ENCODE measurements at places on chromosomes 4 and X.

GRCh38 chr4:76585897-76586360 is 150.9 kb downstream of the SHROOM3 start:
- peak; percentile 8 for DNase-seq

DNA sequence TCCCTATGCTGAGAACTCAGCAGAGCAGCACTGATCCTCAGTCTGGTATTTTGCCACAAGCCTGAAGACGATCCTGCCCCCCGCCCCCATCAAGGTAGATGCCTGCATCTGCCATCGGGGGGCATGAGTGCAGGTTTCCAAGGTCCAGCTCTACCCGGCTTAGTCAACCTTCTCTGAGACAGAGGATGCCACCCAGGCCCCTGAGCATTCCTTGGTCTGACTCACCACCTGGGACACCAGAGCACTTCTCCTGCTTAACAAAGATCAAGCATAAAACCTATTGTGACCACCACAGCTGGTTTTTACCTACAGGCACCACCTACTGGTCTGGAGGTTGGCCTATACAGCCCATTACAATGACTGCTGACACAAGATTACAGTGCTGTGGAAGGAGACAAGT is 1168.1 kb downstream of the PCDH19 start:
- no peak for DNase-seq

- DNase-seq = peak; percentile 50
Observed at GRCh38 chr4:173013232-173013930, 155.2 kb upstream of the GALNT7 start.

DNA sequence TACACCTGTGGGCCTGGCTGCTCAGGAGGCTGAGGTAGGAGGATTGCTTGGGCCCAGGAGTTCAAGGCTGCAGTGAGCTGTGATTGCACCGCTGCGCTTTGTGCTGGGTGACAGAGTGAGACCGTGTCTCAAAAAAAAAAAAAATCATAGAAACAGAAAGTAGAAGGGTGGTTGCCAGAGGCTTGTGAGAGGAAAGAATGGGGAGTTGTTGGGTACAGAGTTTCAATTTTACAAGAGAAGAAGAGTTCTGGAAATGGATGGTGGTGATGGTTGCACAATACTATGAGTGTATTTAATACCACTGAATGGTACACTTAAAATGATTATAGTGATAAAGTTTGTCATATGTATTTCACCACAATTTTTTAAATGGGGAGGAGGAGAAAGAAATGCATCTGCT is 10.2 kb upstream of the GLOD5 start:
- DNase-seq = peak; percentile 65
